Activated CD4-positive, alpha-beta T cell treated with anti-CD3 and anti-CD28 coated beads, Interleukin-2, Interleukin-4, amounts not matched to agents 100 ng/mL and 50 ng/mL, durations not matched to agents 16 hours and 8 hours (primary cell): ENCODE measurements at places on chromosomes 16 and 17.

DNA sequence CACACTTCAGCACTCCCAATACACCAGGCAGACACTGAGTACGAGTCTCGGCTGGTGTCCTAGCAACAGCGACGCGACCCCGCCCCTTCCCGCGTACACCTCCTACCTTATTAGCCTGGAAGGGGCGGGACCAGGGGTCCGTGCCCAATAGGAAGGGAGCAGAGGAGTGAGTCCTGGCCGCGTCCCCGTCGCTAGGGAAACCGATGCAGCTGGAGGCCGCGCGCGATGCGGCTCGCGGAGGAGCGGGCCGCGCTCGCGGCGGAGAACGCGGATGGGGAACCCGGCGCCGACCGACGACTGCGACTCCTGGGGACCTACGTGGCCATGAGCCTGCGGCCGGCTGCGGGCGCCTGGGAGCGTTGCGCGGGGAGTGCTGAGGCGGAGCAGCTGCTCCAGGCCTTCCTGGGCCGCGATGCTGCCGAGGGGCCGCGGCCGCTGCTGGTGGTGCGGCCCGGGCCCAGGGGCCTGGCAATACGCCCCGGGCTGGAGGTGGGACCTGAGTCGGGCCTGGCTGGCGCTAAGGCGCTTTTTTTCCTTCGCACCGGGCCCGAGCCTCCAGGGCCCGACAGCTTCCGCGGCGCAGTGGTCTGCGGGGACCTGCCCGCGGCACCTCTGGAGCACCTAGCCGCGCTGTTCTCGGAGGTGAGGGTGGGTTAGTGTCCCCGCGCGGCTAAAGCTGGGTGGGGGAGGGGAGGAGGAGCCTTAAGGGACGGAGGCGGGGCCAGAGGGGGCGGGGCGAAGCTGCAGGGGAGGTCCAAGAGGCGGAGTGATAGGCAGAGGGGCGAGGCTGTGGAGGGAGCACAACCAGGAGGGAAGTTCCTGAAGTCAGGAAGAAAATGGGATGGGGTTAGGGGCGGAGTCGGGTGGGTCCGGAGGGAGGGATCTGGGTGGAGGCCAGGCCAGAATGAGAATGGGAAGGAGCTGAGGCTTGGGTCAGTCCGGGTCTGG, at the start of gene DNAH9:
Gene DNAH9, plus strand, starts transcription at position 197 of the 948 bp plus-strand sequence. Its CDS starts 29 bp downstream, at position 226.
- peak; percentile 14 for DNase-seq

DNA sequence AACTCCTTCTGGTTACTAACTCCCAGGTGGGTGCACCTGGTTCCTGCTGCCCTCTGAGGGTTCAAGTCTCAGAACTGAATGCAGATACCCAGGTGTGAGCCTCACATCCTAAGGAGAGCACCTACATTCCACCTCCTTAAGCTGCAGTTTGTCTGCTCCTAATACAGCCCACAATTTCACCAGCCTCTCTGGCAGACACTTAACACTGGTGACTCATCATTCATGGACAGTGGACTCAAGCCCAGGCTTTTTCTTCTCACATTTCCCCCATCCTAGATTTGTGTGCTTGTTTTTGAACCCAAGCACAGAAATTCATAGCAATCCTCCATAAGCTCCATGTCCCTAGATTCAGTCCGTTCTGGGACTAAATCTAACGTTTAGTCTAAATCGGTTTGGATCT, 7.0 kb upstream of the MAF start:
- DNase-seq = no peak

DNA sequence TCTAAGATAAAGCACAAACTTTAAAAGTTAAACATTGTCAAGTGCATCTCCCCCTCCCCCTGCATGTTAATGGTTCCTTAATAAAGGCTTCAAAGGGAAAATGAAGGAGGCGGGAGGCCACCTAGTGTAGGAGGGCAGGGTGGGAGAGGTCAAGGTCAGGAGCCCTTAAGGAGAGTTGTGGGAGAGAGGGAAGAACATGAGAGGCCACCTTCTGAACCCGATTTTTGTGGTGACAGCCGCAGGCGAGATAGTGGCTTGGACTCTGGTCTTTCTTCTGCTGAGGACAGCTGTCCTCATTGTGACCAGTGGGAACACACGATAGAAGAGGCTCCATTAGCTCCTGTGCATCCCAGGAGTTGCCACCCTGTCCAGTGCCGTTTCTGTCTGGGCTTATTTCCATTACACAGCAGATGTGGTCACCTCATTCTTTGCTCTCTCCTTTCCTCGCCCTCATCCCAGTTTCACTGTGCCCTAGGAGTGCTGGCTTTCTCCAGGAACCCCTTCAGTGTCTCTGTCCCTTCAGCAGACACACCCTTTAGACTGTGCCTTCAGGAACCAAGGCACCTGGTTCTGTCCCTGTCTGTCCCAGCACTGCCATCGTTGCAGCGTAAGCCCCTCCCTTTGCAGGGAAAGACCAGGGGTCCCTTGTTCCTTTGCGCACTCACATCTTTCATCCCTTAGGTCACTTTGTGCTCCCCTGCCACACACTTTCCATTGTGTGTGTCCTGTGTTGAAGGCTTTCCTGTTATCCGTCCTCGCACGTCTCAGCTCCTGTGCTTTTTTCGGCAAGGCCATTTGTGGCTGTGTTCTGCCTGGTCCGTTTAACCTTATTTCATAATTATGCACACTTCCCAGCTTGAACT, 7.5 kb downstream of the SEC14L1 start:
- DNase-seq = no peak

DNA sequence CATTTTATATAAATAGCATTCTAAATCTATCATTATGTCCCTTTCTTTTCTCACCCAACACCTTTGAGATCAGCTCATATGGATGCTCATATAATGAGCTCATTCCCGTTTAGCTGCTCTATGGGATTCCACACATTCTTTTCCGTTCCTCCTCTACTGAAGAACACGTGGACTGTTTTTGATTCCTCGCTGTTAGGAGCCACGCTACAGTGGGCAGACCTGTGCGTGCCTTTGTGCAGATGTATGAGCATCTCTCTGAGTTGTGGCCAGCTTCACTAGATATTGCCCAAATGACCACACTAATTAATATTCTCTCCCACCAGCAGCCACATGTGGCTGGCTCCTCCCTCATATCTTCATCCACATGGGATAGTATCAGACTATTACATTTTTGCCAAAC, 6.0 kb upstream of the TNFRSF13B start:
- no peak for DNase-seq

DNA sequence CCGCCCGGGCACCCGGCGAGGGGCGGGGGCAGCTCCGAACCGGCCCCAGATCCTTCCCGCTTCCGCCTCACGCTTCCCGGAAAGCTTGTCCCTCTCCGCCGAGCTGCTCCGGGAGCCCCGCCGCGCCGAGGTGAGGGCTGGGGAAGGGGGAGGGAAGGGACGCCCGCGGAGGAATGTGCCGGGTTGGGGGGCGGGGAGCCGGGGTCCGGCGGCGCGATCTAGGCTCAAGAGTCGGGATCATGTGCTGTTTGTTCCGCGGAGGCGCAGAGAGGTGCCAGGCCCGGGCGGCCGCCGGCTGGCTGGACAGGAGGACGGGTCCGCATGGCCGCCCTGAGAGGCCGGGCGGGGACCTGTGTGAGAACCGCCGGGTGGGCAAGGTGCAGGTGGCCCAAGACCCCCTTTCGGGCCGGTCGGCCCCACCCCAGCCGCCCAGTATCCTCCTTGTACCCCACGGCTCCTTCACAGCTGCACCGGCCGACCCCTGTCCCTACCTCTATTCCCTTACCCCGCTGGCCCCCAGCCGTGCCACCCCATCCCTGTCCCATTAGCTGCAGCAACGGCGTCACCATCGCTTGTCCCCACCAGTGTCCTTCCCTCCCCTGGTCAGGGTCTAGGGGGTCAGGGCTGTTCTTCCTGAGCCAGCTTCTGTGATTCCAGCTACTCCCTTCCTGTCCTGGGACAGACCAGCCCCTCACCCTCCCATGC, 429 bp downstream of the KIF1C start:
- no peak for DNase-seq

- DNase-seq = no peak
These were observed 43.9 kb upstream of the ZNF469 start for GRCh38 chr16:88338896-88339295.

DNA sequence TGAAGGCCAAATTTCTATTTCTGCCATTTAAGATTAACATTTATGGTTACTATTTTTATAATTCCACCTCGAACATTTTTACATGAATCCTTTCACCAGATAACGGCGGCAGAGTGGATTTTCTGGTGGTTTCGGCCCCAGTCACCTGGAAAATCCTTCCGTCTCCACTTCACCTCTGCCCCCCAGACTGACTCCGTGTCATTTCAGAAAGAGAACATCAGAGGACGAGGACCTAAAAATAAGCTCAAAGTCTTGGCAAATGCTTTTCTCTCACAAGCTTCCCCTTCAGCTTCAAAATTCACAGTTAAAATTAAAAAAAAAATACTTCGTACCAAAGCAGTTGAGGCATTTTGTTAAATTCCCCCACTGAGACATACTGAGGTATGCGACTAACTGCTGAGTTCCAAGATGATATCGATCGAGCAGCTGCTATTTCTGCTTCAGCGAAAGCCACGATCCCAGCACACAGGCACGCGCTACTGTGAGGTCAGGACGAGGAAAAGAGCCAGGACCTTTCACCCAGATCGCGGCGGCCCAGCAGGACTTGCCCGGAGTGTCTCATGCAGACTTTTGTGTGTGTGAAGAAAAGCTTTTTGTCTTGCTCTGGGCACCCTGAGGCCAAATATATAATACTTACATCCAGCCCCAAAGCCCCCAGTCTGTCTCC, 36.8 kb downstream of the ASPA start:
- DNase-seq = no peak

- no peak for DNase-seq
These were observed 22.7 kb upstream of the DBNDD1 start for GRCh38 chr16:90041896-90042473.

DNA sequence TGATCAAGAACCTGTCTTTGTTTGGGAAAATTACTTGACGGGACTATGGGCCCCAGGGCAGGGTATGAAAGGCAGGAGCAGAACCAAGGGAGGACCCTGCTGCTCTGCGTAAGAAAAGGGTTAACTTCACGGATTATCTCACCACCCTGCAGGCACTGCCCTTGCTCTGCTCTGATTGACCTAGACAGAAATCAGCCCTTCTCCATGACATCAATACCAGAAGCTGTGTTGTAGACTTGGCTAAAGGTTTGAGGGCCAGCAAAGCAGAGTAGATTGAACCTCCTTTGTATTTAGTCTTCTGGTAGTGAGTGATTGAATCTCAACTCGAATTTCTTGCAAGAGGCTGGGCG, 52.9 kb upstream of the ETV4 start:
- DNase-seq = no peak
